Osteocyte (in vitro differentiated cells): ENCODE measurements at places on chromosomes 6 and 20.

DNA sequence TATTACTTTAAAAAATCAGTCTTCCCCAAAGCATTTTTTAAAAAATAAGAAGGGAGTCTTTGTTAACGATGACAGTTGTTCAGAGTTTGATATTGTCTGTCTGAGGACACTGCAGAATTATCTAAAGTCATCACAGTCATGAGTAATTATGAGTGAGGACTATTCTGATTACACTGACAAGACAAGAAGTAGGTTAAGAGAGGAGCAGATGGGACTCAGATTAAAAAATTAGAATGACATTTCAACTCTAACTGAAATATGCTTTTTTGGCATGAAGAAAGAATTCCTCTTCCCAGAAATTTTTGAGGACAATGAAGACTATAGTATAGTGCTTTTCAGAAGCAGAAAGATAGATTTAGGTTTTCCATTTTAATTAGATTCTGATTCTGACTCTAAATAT lies 456.5 kb downstream of the EPHA7 start:
- no peaks in the 10 kb centered on the region for H3K36me3 ChIP-seq
- no peak overlapping the region for H3K4me3 ChIP-seq
- H3K27me3 ChIP-seq, result peaks cover 19% of the 10 kb centered on the region

GRCh38 chr20:23049201-23050075 lies at the start of gene THBD:
Gene THBD, minus strand, starts transcription at chr20:23049672. Its CDS starts 168 bp downstream, at chr20:23049504.
- no peaks in the 10 kb centered on the region for H3K27me3 ChIP-seq
- peak within 1 kb of the TSS; percentile 84 for H3K4me3 ChIP-seq
- peak within 1 kb of the TSS; percentile 92 for H3K27ac ChIP-seq
- no peak for DNase-seq

GRCh38 chr20:9835302-9835701 lies 3.6 kb downstream of the PAK5 start:
- H3K36me3 ChIP-seq, result no peaks in the 10 kb centered on the region
- H3K27me3 ChIP-seq, result peaks cover 39% of the 10 kb centered on the region
- H3K4me1 ChIP-seq, result peaks cover 4% of the 10 kb centered on the region
- no peak overlapping the region for H3K27ac ChIP-seq
- DNase-seq, result no peak
- H3K4me3 ChIP-seq, result no peak overlapping the region

DNA sequence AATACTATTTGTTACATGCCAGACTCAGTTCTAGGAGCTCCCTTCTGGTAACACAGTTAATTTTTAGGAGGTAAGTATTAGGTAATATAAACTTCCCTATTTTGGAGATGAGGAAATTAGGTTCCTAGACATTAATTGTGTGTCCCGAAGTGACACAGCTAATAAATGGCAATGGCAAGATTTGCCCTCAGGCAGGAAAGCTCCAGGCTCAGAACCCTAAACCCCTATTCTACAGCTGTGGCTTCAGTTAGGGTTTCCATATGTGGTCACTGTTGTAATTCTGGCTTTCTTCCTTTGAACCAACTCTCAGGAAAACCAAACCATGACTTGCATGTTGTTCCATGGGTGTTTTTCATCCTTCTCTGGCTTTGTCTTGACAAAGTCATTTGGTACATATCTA lies 188.2 kb downstream of the PLCB1 start:
- H3K4me3 ChIP-seq, result no peak overlapping the region
- H3K36me3 ChIP-seq, result peaks cover 1% of the 10 kb centered on the region
- DNase-seq, result no peak

DNA sequence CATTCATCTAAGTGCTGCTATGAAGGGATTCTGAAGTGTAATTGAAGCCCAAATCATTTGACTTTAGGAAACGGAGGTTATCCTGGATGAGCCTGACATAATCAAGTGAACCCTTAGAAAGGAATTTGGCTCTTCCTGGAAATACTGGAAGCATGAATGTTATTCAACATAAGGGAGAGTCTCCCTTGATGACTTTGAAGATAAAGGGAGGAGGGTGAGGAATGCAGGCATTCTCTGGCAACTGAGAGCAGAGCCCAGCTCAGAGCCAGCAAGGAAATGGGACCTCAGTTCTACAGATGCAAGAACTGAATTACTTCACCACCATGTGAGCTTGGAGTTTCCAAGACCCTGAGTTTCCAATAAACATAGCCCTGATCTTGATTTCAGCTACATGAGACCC lies 168.2 kb downstream of the DLL1 start:
- no peaks in the 10 kb centered on the region for H3K36me3 ChIP-seq
- no peaks in the 10 kb centered on the region for H3K27me3 ChIP-seq
- no peak overlapping the region for H3K4me3 ChIP-seq
- no peak for DNase-seq
- H3K4me1 ChIP-seq, result no peaks in the 10 kb centered on the region

GRCh38 chr6:119728220-119728750 lies 378.7 kb upstream of the MAN1A1 start:
- no peaks in the 10 kb centered on the region for H3K4me1 ChIP-seq
- DNase-seq, result no peak
- H3K27ac ChIP-seq, result no peak overlapping the region
- H3K36me3 ChIP-seq, result no peaks in the 10 kb centered on the region
- H3K27me3 ChIP-seq, result peaks cover 18% of the 10 kb centered on the region

DNA sequence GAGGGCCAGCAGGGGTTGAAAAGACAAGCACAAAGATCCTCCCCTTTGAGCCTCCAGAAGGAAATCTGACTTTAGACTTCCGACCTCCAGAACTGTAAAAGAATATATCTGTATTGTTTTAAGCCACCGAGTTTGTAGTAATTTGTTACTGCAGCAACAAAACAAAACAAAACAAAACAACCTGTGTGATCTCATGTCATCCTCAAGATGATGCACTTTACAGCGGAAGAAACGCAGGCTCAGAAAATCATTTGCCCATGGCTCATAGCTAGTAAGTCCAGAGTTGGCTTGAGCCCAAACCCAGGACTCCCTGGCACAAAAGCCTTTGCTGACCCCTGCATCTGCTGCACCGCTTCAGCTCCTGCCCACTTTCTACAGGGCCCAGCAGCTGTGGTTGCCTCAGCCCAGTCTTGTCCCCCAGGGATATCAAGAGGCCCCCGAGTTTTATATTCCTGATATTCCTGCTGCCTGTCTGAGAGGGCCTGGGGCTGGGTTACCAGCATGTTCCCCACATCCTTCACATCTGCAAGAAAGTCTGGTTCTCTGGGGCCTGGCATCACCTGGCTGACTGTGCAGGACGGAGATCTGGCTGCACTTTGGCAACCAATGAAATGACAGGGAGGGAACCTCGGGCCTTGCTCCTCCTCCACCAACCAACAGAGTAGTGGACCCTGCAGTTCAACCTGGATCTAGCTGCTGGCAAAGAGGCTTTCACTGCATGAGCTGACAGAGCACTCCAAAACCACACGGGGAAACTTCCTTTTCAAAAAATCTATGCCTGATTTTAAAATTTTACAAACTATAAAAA lies 56.9 kb downstream of the JPH2 start:
- H3K27me3 ChIP-seq, result no peaks in the 10 kb centered on the region
- DNase-seq, result no peak
- H3K4me3 ChIP-seq, result no peak overlapping the region
- no peaks in the 10 kb centered on the region for H3K36me3 ChIP-seq

DNA sequence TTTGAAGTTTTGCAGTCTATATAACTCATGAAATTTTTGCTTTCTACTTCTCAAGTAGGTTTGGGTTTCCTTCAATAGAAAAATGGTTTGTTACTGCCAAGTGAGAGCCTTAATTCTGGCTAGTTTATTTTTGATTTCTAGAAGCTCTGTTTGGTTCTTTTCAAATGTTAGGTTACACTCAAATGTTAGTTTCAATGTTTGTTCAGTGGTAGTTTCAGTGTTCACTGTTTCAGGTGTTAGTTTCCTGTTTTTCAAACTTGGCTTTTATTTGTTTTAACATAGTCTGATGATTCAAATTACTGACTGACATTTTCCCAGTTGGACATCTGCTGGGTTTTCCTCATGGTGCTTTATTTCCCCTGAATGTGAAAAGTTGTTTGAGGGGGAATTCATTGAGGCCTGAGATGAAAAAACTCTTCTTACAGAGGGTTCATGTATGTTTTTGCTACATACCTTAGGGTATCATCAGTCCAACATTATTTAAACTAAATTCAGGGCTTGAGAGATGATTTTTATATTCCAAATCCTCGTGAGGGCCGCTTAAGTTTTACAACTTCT lies 189.0 kb downstream of the JARID2 start:
- H3K4me1 ChIP-seq, result peaks cover 44% of the 10 kb centered on the region
- H3K27me3 ChIP-seq, result no peaks in the 10 kb centered on the region
- H3K36me3 ChIP-seq, result no peaks in the 10 kb centered on the region

GRCh38 chr6:25166955-25167748 lies 112.0 kb upstream of the CARMIL1 start:
- no peak overlapping the region for H3K4me3 ChIP-seq
- H3K36me3 ChIP-seq, result peaks cover 4% of the 10 kb centered on the region
- no peak for DNase-seq
- H3K27me3 ChIP-seq, result no peaks in the 10 kb centered on the region

DNA sequence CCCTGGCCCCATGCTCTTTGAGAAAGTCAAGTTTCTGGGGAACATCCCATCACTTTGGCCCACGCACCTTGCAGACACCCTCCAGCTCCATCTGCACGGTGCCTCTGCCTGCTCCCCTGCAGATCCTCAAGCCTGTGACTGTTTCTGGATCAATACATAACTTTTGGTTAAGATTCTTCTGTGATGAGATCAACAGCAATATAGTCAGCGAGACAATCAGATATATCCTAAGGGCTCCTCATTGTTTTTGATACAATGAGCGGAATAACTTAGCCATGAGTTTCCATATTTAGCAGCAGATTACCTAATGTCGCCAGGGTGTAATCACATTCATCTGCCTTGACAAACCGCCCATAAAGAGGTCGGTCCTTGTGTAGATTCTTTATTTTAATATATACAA lies 109.3 kb upstream of the MTHFD1L start:
- H3K4me1 ChIP-seq, result peaks cover 18% of the 10 kb centered on the region

GRCh38 chr6:31760790-31761189 lies 1.7 kb upstream of the SAPCD1 start:
- peaks cover 6% of the 10 kb centered on the region for H3K4me1 ChIP-seq
- no peaks in the 10 kb centered on the region for H3K27me3 ChIP-seq

DNA sequence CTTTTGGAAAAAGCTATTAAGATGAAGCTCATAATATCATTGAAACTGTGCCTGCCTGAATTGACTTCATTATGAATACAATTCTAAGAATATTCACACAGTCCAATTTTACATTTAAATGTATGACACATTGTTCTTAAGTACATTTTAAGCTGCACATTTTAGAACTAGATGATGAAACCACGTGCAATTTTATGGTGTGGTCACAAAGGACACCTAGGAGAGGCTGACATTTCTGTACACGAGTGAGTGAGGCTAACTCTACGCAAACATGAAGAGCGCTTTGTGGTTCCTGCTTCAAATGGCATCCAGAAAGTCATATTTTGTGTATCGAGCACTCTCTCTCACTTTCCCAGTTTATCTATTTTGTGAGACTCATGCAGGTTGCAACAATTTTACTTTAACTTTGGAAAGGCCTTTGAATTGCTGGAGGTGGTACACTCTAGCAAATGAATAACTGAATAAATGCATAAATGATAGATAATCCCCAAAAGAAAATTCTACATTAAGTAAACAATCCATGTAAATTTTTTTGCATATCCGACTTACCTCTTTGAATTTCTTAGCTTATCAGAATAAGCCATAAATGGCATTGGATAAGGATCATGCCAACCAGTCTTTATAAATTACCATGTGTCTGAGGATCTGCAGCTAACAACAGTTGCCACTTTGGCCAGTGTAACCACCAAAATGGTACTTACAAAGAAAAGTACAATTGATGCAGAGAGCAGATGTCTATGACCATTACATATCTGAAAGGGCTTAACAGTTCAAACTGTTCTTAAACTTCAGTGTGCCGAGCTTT lies 97.3 kb downstream of the NRSN1 start:
- H3K4me3 ChIP-seq, result no peak overlapping the region
- H3K36me3 ChIP-seq, result no peaks in the 10 kb centered on the region
- no peak for DNase-seq
- H3K4me1 ChIP-seq, result no peaks in the 10 kb centered on the region
- H3K27ac ChIP-seq, result no peak overlapping the region
- H3K27me3 ChIP-seq, result peaks cover 19% of the 10 kb centered on the region

DNA sequence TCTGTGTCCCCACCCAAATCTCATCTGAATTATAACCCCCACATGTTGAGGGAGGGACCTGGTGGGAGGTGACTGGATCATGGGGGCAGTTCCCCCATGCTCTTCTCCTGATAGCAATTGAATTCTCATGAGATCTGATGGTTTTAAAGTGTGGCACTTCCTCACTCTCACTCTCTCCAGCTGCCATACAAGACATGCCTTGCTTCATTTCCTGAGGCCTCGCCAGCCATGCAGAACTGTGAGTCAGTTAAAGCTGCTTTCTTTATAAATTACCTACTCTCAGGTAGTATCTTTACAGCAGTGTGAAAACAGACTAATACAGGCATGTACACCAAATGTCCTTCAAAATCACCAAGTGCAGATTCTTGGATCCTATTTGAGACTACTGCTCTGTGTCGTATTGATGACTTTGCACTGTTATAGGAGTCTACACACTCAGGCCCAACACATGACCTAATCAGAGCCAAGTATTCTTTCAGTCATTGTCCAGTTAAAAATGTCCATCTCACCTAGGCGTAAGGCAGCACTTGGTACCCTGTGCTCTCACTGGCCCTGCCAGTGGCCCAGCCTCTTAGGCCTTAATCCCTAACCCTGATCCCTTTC lies 52.8 kb upstream of the UST start:
- H3K4me1 ChIP-seq, result no peaks in the 10 kb centered on the region
- H3K4me3 ChIP-seq, result no peak overlapping the region
- no peak overlapping the region for H3K27ac ChIP-seq
- H3K27me3 ChIP-seq, result no peaks in the 10 kb centered on the region
- H3K36me3 ChIP-seq, result no peaks in the 10 kb centered on the region

- H3K36me3 ChIP-seq, result no peaks in the 10 kb centered on the region
- peaks cover 26% of the 10 kb centered on the region for H3K27me3 ChIP-seq
- H3K4me3 ChIP-seq, result no peak overlapping the region
- no peak overlapping the region for H3K27ac ChIP-seq
- no peak for DNase-seq
- peaks cover 2% of the 10 kb centered on the region for H3K4me1 ChIP-seq
These were observed 46.6 kb downstream of the PRSS35 start for GRCh38 chr6:83558975-83559374.

GRCh38 chr6:3259491-3259958 lies 778 bp downstream of the PSMG4 start:
- DNase-seq, result no peak
- peaks cover 26% of the 10 kb centered on the region for H3K4me1 ChIP-seq
- no peaks in the 10 kb centered on the region for H3K27me3 ChIP-seq
- H3K4me3 ChIP-seq, result peak overlapping the region; percentile 91
- H3K27ac ChIP-seq, result peak overlapping the region; percentile 91

DNA sequence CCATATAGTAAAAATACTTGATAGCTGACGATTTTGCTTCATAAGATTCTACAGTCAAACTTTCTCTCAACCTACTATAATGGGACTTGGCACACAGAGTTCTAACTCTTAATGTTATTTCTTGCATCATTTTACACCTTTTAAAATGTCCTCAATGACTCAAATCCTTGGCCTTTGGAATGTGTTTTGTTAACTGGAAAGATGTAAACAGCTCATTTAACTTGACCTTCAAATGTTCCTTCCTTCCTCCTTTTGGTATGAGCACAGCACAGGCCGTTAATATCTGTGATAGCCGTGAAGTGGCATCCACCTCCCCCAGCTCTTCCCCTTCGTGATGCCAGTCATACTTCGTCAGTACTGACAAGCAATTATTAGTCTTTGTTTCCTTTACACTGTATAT lies 972.0 kb upstream of the CITED2 start:
- DNase-seq, result no peak
- peak overlapping the region; percentile 58 for H3K27ac ChIP-seq
- H3K4me3 ChIP-seq, result no peak overlapping the region
- H3K36me3 ChIP-seq, result peaks cover 3% of the 10 kb centered on the region
